Breast epithelium (tissue), 4 donors: ENCODE measurements at places on chromosomes 3 and 15. TPM values are rescaled to one million over a fixed set of nuclear protein-coding genes. Genes with fewer than 3 reads are reported as not detected.

DNA sequence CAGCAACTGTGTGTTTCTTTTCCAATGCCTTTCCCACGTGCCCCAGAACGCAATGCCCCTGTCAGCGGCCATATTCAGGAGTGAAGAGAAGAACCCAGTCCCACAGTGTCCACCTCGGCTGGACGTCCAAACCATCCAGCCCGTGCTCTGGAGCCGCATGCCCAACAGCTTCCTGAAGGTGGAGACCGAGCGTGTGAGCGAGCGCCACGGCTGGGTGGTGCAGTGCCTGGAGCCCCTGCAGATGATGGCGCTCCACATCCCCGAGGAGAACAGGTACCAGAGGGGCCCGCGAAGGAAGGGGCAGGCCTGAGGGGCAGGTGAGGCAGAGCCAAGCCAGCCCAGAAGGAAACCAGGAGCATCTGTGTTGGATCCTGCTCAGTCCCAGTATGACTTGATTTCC, 308.1 kb upstream of the CHRM5 start:
- DNase-seq = no peak

- no peak for DNase-seq
Observed at GRCh38 chr15:39699516-39700374, 82.9 kb downstream of the FSIP1 start.

The ACTC1 gene
- 0.15 TPM for total RNA-seq

The SUCLG2 gene
- 52.8 TPM for total RNA-seq

DNA sequence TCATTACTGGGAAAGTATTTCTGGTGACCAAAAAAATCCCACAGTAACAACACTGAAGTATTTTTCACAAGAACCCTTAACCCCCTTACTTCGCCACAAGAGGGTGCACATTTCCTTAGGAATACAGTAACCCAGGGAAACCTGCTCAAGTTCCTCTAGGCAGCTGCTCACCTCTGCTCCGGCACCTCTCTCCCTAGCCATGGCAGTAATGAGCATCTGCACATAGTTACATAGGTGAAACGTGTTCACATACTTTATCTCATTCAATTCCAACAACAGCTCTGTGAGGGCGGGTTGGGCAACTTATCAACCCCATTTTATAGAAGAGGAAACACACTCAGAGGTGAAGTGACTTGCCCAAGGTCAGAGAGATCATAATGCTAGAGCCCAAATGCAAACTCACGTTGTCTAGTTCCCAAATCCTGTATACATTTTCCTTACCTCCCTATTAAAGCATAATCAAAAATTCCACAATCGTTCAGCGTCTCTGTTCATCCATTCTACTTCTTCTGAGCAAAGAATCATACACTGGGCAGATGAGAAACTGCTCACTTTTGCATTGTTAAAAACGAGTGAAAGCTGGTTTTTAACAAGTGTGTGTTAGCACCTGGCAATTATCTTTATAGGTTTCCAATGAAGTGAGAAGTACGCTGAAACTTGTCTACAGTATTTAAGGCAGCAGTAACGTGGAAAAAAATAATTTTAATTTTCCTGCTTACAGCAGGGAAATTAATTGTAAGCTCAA, 90.7 kb downstream of the IGF2BP2 start:
- peak; percentile 22 for DNase-seq

GRCh38 chr3:49703443-49703927, 14.1 kb downstream of the RNF123 start:
- peak; percentile 64 for DNase-seq

DNA sequence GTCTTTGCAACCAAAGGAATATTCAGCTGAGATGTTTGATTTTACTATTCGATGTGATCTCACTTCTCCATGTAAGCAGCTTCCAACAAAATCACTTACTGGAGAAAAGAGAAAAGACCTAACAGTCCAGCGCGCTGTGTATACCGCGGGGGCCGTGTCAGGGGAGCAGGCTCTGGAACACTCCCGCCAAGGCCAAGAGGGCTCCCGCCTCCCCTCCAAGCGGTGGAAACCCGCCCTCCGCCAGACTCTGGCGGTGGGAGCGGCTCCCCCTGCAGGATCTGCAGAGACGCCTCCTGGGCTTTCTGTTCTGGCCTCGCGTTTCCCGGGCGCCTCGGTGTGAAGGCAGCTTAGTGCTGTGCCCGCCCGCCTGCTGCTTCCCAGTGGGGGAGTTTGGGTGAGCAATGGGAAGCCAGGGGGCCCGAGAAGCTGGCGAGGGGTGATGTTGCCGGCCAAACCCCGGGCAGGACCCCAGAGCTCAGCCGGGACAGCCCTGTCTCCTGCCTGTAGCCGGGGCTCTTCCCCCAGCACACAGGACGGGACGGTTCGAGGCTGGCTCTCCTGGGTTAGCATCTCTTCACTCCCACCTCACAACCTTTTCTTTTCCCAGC, 36.3 kb downstream of the CHST14 start:
- peak; percentile 64 for DNase-seq

GRCh38 chr3:165390166-165390565, 194.0 kb upstream of the SLITRK3 start:
- DNase-seq = no peak

GRCh38 chr3:152549263-152549662, 280.5 kb downstream of the MBNL1 start:
- no peak for DNase-seq

The NAALADL2 gene
- 12.0 TPM for total RNA-seq

The PRSS50 gene
- total RNA-seq = 3.6 TPM

The CIAO2A gene
- 42.6 TPM for total RNA-seq

DNA sequence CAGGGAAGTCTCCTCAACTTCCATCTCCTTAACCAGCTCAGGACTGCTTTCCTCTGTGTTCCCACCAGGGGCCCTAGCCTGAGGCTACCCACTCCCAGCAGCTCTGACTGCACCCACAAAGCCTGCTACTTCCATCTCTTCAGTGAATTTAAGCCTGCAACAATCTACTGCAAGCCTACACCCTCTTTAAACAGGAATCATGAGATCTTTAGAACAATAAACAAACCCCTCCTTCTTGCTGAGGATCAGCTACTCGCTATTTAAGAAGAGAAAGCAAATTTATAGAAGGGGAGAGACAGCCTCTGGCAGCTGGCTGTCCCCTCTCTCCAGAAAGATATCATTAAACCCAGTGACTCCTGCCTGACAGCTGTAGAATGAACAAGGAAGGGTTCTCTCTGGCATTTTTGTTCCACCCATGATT, 51.9 kb downstream of the ARHGAP31 start:
- no peak for DNase-seq

DNA sequence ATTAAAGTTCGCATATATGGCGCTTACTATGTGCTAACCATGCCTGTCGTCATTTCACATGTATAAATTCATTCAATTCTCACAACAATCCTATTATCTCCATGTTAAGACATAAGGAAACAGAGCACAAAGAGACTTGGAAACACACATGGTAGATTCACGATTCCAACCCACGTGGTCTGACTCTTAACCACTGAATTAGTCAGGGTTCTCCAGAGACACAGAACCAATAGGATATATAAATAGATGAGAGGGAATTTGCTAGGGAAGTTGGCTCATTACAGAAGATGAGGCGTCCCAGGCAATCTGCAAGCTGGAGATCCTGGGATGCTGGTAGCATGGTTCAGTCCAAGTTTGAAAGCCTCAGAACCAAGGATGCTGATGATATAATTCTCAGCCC, 765.3 kb downstream of the TBL1XR1 start:
- DNase-seq = no peak

The IGDCC3 gene
- 0.33 TPM for total RNA-seq
